Stimulated activated CD4-positive, alpha-beta T cell treated with anti-CD3 and anti-CD28 coated beads, Interleukin-4, amount 100 ng/mL, for 1 hour (primary cell): ENCODE measurements at places on chromosomes 12 and 14.

GRCh38 chr14:60327447-60328331, 78.7 kb downstream of the PPM1A start:
- DNase-seq: peak; percentile 34

DNA sequence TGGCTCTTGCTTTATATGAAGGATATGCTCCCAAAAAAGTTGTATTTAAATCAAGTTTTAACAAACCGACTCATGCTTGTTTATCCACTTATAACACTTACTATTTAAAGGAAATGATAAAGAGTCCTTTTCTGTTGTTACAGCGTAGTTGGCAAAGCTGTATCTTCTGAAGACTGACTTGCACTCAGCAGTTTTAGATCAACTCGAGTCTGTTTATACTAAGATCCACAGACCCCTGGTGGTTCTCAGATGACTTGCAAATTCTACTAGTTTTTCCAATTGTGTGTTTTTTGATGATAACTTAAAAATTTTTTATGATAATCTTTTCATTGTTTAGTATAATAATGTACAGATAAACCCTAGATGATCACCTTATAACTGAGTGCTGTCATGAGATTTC, 475.8 kb downstream of the RGS6 start:
- DNase-seq: no peak

DNA sequence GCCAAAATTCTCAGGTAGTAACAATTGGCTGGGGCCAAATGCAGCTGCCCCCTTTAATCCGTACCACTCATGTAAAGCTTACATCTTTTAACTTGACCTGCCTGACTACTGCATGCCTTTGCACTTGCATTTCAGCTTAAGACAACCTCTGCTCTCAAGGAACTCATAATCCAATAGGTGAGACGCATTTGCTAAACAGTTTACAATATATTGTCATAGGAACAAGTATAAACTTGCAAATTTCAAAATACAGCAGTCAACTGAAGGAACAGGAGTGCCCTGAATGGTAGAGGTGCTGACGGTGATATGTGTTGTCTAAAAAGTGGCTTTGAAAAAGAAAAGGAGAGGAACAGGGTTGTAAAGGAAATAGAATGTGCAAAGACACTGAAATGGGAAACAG, 3.6 kb upstream of the BRMS1L start:
- DNase-seq: no peak

DNA sequence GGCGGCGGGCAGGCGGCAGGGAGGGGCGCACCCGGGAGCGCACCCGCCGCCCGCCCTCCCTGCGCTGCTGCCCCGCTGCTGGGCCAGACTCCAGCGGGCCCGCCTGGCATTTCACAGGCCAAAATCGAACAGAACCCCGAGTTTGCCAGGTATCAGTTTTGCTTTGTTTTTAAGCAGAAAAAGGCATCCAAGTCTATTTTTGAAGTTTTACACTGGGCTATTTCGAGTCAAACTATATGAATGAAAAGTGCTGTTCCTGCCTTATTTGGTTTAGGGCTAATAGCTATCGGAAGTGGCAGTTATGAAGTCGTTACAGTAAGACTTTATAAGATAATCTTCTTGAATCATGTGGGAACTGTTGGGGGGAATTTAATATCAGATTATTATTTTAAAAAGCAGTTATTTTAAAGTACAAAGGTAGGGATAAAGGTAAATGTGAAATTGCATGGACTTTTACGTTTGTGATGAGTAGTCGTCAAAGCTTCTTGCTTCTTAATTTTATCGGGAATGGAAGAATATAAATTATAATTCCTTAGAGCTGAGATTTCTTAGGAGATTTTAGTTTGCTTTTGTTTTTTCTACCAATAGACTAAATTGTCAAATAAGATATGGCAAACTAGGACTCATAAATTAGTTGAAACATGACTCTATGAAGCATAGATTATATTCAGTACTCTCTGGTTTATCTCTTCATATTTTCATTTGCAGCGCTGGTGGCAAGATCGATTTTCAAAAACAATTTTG, 1.1 kb downstream of the MSRB3 start:
- no peak for DNase-seq

DNA sequence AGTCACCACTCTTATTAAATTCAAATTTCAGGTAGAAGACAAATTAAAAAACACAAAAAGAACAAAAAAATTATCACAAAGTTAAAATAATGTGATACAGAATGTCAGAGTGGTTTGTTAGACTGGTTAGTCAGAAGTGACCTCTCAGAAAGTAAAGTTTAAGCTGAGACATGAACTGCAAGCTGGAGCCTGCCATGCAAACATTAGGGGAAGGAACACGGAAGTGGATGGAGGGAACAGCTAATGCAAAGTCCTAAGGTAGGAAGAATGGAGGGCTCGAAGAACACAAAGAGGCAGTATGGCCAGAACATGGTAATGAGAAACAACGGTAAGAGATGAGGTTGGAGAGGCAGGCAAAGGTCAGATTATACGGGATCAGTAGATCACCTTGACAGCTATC, 41.7 kb downstream of the WDHD1 start:
- DNase-seq: no peak

DNA sequence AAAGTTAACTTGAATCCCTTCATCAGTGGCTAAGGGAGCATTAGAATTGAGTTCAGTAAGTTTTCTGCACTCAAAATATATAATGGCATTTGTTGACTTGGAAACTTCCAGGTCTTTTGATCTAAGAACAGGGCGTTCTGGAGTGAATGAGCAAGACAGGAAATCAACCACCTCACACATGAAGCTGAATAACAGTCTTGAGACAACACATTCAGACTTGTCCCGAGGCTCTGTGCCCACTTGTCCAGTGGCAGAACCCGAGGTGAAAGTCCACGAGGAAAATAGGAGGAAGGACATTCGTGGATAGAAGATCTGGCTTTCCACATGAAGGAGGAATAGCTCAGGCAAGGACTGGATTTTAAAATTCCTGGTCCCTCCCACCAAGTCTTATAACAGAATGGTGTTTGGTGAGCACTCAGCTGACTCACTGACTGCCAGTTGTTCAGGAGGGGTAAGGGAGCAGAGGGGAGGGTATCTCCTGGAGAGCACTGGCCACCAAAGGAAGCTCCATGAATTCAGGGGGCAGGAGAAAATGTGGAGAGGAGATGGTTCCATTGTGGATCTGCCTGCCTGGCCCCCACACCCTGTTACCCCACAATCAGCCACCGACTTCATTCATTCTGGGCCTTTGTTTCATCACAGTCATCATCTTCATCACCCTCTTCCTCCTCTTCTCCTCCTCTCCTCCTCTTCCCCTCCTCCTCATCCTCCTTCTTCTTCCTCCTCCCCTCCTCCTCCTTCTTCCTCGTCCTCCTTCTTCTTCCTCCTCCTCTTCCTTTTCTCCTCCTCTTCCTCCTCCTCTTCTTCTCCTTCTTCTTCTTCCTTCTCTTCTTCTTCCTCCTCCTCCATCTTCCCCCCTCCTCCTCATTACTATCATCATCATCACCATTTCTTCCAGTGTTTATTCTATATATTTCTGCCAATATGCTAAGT, 620.1 kb downstream of the MED13L start:
- DNase-seq: no peak

DNA sequence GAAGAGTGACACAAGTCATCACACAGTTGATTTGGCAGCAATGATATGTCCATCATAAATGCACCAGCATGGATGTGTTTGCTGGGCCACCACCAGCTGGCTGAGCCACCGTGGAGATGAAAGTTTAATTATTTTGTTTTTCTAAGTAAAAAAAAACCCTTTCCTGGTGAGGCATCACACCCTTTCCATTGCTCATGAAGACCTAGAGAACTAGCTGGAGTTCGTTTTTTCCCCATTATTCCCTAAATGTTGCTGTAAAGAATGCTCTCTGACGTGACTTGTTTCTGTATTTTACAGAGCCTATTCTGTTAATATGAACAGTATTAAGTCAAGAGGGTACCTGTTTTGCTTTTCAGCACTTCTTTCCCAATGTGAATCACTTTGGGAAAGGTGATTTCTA, 257.9 kb downstream of the MSRB3 start:
- no peak for DNase-seq

- no peak for DNase-seq
Measured at GRCh38 chr14:75144944-75145343, 18.1 kb upstream of the NEK9 start.

DNA sequence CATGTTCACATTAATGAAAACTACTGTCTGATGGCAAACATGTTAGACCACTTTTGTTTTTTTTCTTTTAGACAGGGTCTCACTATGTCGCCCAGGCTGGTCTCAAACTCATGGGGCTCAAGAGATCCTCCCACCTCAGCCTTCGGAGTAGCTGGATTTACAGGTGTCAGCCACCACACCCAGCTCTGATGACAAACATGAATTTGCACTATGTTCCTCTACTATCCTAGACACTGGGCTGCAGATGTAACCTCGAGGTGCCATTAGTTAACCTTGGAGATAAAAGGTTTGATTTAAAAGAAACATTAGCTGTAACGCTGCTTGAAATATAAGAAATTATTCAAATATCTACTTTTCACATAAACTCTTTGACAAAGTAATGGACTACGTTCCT, 8.1 kb downstream of the VPS37B start:
- no peak for DNase-seq

GRCh38 chr14:99420711-99421110, 59.9 kb downstream of the SETD3 start:
- no peak for DNase-seq

GRCh38 chr14:103194256-103195045, 71.2 kb downstream of the TNFAIP2 start:
- no peak for DNase-seq

GRCh38 chr14:68403191-68404145, 389.4 kb downstream of the ZFP36L1 start:
- DNase-seq: no peak

- no peak for DNase-seq
Measured at GRCh38 chr14:104803280-104803911, 2.5 kb downstream of the ZBTB42 start.

- no peak for DNase-seq
Measured at GRCh38 chr14:81247271-81247766, 26.6 kb upstream of the GTF2A1 start.

DNA sequence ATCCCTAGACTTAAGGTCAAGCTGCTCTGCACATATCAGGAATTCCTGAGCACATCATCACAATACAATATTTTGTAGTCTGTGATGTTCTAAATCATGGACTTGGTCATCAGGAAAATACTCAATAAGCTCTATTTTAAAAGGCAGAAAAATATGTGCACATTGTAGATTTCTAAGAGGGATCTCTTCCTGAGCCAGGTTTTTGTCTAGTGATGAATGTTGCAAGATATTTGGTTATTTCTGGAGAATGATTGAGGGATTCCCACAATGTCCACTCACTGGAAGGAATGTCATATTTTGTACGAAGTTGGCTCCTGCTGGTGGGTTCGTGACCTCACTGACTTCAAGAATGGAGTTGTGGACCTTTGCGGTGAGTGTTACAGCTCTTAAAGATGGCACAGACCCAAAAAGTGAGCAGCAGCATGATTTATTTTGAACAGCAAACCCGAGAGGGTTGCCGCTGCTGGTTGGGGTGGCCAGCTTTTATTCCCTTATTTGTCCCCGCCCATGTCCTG, 300.9 kb upstream of the DCN start:
- DNase-seq: no peak

- no peak for DNase-seq
Measured at GRCh38 chr14:39240769-39241168, 7.1 kb downstream of the MIA2 start.

GRCh38 chr12:95573951-95574576, 22.8 kb upstream of the USP44 start:
- no peak for DNase-seq

- no peak for DNase-seq
Measured at GRCh38 chr14:24058260-24058950, 6.6 kb downstream of the CARMIL3 start.
